Natural killer cell (primary cell): ENCODE measurements at places on chromosomes 2 and 18. TPM values are rescaled to one million over a fixed set of nuclear protein-coding genes. Genes with fewer than 3 reads are reported as not detected.
A peak's percentile ranks its signal among the peaks of the same experiment; 100 is the strongest.

DNA sequence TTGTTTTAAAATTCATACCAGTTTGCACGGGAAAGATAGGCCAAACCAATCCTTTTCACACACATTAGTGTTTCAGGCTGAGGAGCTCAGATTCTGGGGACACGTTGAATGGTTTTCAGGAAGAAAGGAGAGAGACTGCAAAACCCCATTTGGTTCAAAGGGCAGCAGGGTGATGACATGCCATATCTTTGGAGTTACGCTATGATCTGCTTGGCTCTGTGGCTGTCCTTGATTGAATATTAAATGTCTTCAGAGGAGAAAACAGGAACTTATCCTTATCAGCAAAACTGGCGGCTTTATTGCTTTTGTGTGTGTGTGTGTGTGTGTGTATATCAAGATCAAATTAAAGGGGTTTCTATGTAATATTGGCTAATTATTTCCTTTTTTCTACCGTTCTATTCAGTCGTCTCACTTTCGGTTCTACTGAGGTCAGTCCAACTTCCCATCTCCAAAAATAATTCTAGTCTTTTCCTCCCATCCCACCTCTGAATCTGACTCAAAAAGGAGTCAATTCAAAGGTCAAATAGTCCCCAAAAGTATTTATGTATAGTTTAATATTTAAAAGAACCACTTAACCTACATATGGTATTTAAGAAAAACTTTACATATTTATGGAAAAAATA is 292.9 kb upstream of the CCDC68 start:
- H3K27me3 ChIP-seq = no peaks in the 10 kb centered on the region
- no peak overlapping the region for H3K27ac ChIP-seq
- H3K4me1 ChIP-seq = no peaks in the 10 kb centered on the region
- no peak overlapping the region for H3K4me3 ChIP-seq

DNA sequence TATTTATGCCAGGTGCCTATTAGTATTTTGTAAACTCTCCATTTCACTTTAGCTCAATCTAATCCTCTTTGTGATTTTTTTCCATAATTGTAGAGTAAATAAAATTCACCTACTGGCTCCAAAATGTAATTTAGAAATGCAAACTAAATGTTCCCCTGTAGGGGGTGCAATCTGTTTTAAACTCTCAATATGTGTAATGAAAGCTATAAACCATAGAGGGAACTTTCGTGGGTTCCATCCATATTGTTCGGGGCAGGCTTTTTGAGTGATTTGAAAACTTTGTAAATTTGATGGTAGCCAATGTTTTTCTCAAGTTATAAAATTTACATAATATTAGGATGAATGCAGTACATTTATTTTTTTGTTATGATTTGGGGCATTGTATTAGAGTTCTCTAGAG is 49.4 kb downstream of the TSPYL6 start:
- no peaks in the 10 kb centered on the region for H3K4me1 ChIP-seq
- H3K4me3 ChIP-seq = no peak overlapping the region
- DNase-seq = peak; percentile 21
- H3K36me3 ChIP-seq = no peaks in the 10 kb centered on the region
- H3K27me3 ChIP-seq = no peaks in the 10 kb centered on the region

- no peaks in the 10 kb centered on the region for H3K4me1 ChIP-seq
- no peak overlapping the region for H3K27ac ChIP-seq
- no peaks in the 10 kb centered on the region for H3K27me3 ChIP-seq
- DNase-seq = no peak
- no peaks in the 10 kb centered on the region for H3K36me3 ChIP-seq
Observed at GRCh38 chr2:199705538-199705937, 145.5 kb downstream of the FTCDNL1 start.

DNA sequence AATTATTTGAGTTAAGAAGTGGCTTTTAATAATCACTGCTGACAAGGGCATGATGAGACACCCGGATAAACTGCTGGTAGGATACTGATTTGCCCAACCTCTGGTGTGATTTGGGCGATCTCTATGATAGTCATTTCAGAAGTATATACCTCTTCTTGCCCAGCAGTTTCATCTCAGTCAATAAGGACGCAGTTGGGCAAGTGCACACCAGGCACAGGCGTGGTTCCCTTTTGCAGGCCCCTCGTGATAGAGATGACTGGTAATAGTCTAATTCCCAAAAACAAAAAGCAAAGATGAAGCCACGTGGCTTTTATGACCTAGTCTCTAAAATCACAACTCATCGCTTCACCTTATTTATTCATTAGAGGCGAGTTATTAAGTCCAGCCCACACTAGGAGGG is 246.4 kb downstream of the PRKCE start:
- H3K36me3 ChIP-seq = no peaks in the 10 kb centered on the region
- H3K27ac ChIP-seq = no peak overlapping the region
- no peak for DNase-seq
- H3K4me1 ChIP-seq = peaks cover 6% of the 10 kb centered on the region
- no peak overlapping the region for H3K4me3 ChIP-seq

GRCh38 chr2:165239230-165239629 is at the start of gene SCN2A:
TSS of gene SCN2A (plus strand) at chr2:165239414. CDS start at chr2:165295824, 56,410 bp downstream.
- no peak within 1 kb of the TSS for H3K27ac ChIP-seq
- no peaks in the 10 kb centered on the region for H3K36me3 ChIP-seq
- no peaks in the 10 kb centered on the region for H3K27me3 ChIP-seq
- no peak within 1 kb of the TSS for H3K4me3 ChIP-seq
- H3K4me1 ChIP-seq = no peaks in the 10 kb centered on the region
- DNase-seq = peak; percentile 37

DNA sequence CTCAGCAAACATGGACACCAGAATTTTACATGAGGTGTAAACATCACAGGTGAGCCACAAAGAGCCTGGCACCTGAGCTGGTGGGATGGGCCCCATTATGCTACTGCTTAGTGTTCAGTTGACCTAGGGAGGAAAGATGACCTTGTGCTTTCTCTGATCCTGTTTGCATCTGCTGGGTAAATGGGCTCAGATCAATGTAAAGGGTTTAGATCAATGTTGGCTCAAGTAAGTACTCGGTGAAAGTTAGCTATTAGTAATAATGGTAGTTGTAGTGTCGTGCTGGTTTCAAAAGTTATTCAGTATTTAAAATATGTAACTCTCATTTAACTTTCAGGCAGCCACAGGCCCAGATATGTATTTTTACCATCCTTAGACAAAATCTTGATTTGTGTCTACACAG is 19.8 kb downstream of the ABHD3 start:
- peaks cover under 1% of the 10 kb centered on the region for H3K36me3 ChIP-seq
- H3K4me3 ChIP-seq = no peak overlapping the region
- no peak overlapping the region for H3K27ac ChIP-seq
- peaks cover 11% of the 10 kb centered on the region for H3K4me1 ChIP-seq

DNA sequence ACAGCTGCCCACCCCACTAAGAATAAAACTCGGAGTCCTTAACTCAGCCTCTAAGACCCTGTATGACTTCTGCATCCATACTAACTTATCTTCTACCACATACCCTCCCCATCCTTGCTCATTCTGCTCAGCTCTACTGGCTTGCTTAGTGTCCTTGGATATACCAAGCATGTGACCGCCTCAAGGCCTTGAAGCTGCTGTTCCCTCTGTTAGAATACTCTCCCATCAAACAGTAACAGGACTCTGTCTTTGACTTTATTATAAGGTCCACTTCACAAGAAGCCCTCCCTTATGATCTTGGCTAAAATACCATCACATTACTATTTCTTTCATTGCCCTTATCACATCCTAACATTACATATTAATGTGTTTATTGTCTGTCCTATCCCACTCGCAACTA is 117.3 kb downstream of the DYM start:
- H3K4me3 ChIP-seq = no peak overlapping the region
- no peak overlapping the region for H3K27ac ChIP-seq
- H3K4me1 ChIP-seq = no peaks in the 10 kb centered on the region
- DNase-seq = no peak
- no peaks in the 10 kb centered on the region for H3K36me3 ChIP-seq
- no peaks in the 10 kb centered on the region for H3K27me3 ChIP-seq

DNA sequence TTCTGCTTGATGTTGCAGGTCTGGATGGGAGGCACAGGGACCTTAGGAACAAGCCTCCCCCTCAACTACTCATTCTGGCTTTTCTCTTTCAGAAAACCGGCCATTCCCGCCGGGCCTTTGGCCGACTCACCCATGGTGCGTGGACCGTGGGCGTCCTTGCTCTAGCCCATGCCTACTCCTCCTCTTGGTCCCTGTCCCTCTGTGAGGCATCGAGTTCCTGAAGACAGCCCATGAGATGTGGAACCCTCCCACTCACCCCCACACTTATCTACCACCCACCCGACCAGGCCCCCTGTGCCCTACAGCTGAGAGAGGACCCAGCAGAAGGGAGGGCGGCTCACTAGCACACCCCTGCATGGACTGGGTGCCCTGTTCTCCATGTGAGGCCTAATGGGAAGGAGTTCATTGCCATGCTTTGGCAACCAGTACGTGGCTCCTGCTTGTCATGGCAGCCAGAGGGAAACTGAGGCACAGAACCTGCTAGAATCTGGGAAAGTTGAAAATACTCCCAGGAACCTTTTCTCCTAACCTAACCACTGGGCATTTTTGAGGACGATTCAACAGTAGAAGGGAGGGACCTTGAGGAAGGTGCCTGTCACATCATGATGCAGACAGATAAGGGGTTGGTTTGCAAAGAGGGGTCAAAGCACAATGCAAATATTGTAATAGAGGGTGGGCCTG is 8.5 kb downstream of the SPEG start:
- no peak for DNase-seq
- H3K27me3 ChIP-seq = peaks cover 20% of the 10 kb centered on the region
- no peaks in the 10 kb centered on the region for H3K36me3 ChIP-seq
- H3K27ac ChIP-seq = no peak overlapping the region

DNA sequence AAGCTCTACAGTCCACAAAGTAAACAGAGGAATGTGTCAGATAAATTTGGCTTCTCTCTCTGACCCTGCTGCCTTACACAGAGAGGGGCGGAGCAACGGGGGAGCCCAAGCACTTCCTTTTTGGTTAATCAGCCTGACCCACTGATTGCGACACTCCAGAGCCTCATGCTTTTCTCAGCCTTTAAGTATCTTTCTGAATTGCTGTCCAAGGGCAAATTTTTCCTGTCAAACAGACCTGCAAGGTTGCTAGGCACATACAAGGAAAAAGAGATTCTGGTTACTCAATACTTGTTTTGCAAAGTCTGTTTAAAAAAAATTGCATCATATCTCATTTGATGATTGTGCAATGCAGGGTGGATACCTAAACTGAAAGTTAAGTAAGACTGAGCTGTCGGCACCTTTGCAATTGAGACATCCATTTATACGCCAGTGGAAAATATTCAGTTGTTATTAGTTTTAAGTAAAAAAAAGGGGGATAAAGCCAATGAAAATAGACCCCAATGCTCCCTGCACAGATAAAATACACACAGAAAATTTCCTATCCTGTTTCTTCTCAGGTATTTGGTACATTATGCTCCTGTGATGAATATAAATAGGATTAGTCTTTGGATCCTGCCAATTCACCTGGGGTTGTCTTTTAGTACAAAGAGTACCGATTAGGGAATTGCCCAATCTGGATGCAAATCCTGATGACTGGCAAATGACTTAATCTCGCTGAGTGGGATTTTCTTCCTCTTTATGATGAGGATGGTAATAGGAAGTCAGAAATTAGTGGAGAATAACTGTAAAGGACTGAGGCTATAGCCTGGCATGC is 260.2 kb upstream of the TRIB2 start:
- peak overlapping the region; percentile 85 for H3K27ac ChIP-seq
- DNase-seq = peak; percentile 70
- peak overlapping the region; percentile 35 for H3K4me3 ChIP-seq

DNA sequence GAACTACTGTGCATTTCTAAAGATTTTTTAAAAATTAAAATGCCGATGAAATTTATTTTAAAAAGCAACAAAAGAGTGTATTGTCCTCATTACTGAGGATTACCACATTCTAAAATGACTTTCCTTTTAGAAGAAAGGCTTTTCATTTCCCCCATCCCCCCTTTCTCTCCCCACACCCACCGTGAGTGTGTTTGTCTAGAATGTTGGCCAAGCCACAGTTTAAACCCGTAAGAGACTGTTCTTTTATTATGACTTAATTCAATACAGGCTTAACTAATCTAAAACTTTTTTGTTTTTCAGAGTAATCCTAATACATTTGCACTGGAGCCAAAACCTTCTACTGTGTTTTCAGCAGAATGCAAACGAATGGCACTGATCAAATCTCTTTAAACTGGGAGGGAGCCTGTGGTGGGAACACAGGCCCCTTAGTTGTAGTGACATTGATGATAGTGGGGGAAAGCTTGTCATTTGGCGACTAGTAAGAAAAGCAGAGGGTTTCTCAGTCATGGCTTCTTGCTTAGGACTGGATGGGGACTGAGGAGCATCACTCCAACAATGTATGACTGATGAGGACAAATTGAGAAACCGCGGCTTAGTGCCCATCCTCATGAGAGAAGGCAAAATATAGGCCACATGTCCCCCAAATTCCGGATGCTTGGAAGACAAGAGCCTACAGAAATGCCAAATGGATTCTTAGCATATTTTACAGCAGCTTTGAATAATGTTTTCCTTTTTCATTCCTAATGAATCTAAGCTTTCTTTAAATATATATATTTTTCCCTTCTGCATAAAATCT is 154.0 kb upstream of the SMIM21 start:
- no peaks in the 10 kb centered on the region for H3K4me1 ChIP-seq
- no peak overlapping the region for H3K27ac ChIP-seq
- no peaks in the 10 kb centered on the region for H3K27me3 ChIP-seq
- no peak overlapping the region for H3K4me3 ChIP-seq
- DNase-seq = no peak

DNA sequence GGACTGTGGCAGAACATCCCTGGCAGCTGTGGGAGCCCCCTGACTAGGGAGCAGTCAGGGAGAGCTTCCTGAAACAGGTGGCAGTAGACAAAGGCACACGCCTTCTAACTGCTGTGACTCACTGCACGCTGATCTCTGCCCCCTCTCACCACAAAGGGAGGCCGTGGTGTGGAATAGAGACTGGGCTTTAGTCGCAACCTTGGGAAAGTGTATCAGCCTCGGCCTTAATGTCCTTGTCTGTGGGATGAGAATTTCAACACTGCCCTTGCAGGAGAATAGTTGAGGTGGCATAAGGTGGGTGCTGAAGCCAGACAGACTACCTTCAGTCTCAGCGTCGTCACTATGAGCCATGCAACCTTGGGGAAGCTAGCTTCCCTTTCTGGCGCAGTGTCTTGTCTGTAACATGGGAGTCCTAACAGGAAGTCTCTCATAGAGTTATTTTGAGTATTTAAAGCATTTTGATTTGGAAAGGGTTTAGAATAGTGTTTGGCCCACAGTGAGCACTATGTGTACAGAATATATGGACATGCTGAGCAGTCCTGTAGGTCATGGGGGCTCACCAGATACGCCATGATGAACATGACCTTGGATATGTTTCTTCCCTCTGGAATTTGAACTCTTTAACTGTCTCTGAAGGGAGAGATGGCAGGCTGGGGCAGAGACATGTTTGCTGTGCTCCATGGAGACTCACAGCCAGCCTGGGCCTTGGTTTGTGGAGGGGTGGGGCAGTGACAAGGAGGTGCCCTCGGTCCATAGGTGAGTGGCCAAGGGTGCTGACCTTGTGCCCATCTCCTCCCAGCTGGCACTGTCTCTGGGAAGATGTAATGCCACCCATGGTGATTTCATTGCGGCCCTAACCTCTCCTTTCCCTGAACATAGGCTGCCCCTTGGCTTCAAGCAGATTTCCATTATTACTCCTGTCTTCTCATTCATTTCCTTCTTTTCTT is 29.5 kb upstream of the SMAD7 start:
- H3K4me3 ChIP-seq = no peak overlapping the region
- H3K27me3 ChIP-seq = peaks cover 7% of the 10 kb centered on the region
- H3K36me3 ChIP-seq = no peaks in the 10 kb centered on the region
- no peak overlapping the region for H3K27ac ChIP-seq
- DNase-seq = no peak
- peaks cover 11% of the 10 kb centered on the region for H3K4me1 ChIP-seq

Gene PLEKHH2
- total RNA-seq = 0.19 TPM

Gene MAP3K19
- not detected for total RNA-seq

Gene UGT1A8
- total RNA-seq = not detected

Gene HOXD13
- not detected for total RNA-seq

Gene C2orf66
- not detected for total RNA-seq

Gene PID1
- total RNA-seq = 0.56 TPM

Gene COLEC12
- total RNA-seq = not detected

Gene CMPK2
- 5.8 TPM for total RNA-seq
